ENCODE measurements at places on chromosomes 12 and 14.
A peak's percentile ranks its signal among the peaks of the same experiment; 100 is the strongest.

- no peak for DNase-seq
These were observed 377.1 kb upstream of the SFSWAP start for GRCh38 chr12:131333621-131334440.

DNA sequence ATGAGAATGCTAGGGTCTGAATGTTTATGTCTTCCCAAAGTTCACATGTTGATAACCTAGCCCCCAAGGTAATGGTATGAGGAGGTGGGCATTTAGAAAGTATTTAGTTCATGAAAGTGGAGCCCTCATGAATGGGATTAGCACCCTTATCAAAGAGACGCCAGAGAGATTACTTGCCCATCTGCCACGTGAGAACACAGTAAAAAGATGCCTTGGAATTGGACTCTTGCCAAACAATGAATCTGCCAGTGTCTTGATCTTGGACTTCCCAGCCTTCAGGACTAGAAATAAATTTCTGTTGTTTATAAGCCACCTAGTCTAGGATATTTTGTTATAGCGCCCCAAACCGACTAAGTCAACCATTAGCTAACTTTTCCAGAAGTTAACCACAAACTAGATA is 92.0 kb upstream of the SLC38A4 start:
- no peak for DNase-seq

DNA sequence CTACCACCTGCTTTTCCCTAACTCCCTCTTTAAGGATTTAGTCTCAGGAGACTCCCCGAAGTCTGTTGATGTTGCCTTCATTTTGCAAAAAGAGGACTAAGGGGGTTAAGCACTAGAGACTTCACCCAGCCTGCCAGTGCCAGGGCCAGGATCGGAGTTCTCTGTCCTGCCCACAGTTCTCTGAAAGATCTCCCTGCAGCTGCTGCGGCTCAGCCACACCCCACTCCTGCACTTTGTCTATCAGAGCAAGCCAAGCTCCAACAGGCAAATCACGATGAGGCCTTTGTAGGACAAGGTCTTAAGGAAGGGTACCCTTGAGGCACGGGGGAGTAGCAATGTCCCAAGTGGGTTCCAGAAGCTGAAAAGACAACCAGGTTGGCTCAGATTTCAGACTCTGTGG is 148.8 kb upstream of the EGLN3 start:
- no peak for DNase-seq

DNA sequence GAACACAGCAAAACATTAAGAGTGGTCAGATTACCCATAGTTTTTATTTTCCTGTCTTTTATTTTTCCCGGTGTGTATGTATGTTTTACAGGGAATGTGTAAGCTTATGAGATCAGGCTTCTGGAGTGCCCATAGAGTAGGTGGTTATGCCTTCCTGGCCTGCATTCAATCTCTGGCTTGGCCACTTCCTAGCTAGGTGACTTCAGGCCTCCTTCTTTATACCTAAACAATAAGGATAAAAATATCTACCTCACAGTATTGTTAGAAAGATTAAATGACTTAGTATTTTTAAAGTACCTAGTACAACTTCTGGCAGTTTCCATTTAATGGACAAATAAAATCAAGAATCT is 42.4 kb downstream of the ITPR2 start:
- no peak for DNase-seq

- DNase-seq: no peak
These were observed 64.5 kb upstream of the MANSC4 start for GRCh38 chr12:27844366-27845090.

GRCh38 chr14:62934439-62934838 is 110.8 kb downstream of the KCNH5 start:
- no peak for DNase-seq

DNA sequence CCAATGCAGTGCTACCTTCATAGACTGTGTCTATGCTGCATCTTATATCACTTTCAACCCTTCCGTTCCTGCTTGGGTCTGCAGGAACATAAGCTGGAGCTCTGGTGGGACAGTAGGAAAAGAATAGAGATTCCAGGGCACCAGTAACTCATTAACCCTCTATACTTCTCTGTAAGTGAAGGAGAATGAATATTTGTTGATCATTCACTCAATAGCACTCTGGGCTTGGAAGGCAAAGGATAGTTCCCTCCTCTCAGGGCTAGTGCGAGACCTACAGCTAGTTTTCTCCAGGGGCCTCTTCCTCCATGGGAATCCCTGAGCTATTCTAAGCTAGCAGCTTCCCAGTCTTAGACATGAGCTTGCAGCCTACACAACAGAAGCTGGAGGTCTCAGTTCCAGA is 84.7 kb downstream of the BMP4 start:
- no peak for DNase-seq

GRCh38 chr12:103697971-103698751 is 111.1 kb downstream of the STAB2 start:
- no peak for DNase-seq

GRCh38 chr14:25750436-25750835 is 700.5 kb upstream of the STXBP6 start:
- DNase-seq: no peak

DNA sequence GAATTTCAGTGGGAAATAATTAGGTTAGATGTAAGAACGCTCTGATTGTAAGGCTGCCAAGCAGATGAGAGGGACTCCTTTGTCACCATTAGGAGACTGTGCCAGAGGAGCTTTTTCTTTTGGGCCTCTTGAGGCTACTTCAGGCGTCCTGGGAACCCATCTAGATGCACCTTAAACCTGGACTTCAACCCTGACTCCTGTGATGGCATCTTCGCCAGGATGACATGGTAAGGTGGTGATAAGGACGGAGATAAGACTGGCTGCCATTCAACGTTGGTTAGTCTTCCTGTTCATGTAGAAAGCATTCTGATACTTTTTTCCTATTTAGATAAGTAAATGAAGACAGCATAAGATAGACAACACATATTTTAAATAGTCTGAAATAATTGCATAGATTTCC is 36.3 kb downstream of the STK38L start:
- no peak for DNase-seq

DNA sequence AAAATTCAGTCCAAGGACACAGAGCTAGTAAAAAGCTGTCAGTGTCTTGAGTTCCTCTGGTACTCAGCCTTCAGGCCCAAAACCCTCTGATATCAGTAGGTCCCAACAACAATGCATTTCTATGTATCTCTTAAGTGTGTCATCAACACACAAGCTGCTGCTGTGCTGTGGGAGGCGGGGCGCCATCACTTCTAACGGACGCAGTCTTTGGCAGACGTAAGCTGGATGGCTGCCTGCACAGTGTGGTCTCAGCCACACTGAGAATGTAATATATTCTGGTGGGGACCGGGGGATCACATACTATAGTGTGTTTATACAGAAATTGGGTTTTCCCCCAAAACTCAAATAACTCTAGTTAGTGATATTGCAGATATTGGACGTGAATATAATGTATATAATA is 123.9 kb downstream of the SUDS3 start:
- DNase-seq: no peak

GRCh38 chr12:18522806-18523205 is 215.0 kb downstream of the PLCZ1 start:
- no peak for DNase-seq

DNA sequence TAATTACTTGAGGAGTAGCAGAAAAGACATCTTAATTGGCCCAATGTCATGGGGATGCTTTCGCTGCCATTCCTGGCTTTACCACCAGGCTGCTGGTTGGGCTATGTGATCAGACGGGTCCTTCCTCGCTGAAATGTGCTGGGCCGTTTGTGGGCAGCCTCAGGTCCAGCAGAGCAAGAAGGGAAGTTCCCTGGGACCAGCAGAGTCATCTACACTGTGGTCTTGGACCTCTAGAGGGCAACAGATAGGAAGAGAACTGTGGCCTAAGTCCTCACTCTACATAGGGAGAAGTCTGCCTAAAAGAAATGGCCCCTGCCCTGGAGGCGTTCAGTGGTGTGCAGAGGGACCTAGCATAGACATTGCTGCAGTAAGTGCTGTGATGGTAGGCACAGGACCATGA is 10.9 kb downstream of the EVL start:
- DNase-seq: no peak

- no peak for DNase-seq
These were observed 84.7 kb downstream of the SAMD4A start for GRCh38 chr14:54651649-54652048.

DNA sequence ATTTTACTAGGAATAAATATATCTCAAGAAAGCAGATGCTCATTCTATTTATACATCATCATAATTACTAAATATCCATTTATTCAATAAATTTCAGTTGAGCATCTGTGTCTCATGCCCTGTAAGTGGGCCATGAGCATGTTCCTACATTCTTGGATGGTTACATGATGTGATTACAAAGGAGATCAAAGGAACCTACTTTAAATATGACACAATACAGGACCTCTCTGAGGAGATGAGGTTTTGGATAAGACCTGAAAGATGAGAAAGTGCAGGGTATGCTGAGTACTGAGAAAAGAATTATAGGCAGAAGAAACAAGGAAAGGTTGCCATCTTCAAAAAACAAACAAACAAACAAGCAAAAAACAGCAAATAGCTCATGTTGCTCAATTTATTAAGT is 105.4 kb upstream of the CNTN1 start:
- no peak for DNase-seq

DNA sequence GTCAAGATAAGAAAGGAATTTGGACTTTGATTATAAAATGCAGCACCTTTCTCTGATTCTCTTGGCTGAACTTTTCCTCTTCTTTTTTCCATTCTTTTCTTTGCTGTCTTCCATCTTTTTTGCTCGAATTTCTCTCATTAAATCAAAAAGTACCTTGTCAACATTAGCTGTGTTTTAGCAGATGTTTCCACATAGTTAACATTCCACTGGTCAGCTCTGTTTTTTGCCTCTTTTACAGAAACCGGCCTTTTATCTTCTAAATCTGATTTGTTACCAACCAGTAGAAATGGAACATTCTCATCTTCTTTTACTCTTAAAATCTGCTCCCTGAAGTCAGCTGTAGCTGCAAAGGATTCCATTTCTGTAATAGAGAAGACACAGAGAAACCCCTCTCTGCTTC is 71.1 kb upstream of the SYT1 start:
- no peak for DNase-seq

GRCh38 chr12:101925935-101926334 is 48.6 kb downstream of the DRAM1 start:
- no peak for DNase-seq

DNA sequence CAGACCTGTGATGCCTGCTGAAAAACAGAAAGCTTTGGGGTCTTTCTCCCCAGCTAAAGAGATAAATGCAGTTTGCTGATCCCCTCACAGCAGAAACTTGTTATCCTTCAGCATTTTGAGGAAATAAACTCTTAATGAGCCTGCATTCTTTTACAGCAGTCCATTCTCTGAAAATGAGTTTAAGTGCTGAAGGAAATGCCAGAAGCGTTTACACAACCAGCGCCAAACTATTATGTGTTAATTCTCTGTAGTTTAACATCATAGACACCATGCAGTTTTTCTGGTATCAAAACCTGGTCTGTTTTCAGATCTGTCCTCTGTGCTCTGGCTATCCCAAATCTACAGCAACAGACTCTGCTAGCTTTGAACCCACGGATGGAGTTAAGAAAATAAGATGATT is 291.3 kb downstream of the NPAS3 start:
- no peak for DNase-seq

GRCh38 chr14:30541318-30541717 is 17.6 kb upstream of the G2E3 start:
- DNase-seq: no peak

DNA sequence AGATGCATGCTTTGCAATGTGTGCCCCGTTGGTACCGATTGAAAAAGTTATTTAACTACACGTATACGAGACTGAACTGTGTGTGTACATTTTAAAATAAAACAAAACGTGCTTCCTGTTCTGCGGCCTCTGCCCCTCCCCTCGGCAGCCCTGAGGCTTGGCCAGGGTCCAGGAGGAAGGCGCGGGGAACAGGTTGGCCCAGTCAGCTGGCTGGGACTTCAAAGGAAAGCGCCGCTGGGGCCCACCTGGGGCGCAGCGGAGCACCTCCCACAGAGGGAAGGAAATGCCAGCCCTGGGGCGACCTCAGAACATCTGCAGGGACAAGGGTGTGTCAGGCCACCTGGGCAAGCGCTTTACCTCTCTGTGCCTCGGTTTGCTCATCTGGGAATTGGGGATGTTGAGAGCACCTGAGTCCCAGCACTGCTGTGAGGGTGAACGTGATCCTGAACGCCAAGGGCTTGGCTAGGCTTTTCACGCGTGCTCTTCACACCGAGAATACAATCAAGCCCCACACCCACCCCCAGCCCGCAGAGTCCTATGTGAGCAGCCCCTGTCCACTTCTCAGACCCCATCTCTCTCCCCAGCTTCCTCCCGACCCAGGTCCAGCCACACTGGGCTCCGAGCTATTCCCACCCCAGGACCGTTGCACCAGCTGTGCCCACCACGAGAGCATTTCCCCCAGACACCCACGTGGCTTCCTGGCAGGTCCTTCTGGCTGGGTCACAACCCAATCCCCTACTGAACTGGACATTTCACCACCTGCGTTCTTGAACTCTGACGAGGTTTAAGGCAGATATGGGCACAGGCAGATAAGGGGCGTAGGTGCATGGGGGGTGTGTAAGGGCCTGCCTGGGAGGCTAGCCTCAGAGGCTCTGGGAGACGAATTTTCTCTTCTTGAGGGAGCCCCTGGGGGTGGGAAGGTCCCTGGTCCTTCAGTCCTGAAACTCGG is 41.9 kb upstream of the NCOR2 start:
- peak; percentile 92 for DNase-seq

- DNase-seq: no peak
These were observed 349.9 kb downstream of the ETNK1 start for GRCh38 chr12:22974865-22975264.

- DNase-seq: no peak
These were observed 485 bp upstream of the PSME1 start for GRCh38 chr14:24135584-24135833.
